ENCODE measurements at places on chromosomes 2 and 18.

DNA sequence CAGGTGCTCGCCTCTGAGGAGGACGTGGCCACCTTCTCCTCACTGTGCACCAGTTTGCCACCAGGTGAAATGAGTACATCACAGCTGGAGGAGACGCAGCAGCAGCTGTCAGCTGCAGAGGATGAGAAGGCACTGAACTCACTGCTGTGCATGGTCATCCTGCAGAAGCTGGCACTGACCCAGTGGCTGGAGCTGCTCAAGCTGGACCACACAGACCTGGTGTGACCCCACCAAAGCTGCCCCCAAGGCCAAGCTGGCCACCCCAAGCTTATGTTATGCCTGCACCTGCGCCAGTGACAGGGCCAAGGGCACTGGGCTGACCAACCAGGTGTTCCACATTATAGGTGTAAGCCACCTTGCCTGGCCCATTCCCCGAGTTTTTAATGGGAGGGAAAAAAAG is 19.3 kb downstream of the CLK1 start:
- no peak for DNase-seq

DNA sequence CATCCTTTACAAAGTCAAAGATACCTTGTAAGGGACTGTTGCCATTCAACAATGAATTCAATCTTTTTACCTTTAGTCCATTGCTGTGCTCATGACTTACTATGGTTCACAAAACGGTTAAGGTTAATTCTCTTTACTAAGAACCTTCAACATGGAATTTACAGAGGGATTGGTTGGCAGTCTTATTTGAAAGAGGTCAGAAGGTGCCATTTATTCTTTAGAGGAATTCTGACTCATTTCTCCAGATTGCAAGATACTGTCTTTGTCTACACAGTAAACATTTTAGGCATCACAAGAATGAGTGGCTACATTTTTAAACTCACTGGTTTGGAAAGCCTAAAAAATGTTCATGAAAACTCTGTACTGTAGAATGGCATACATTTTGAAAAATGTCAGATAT is 17.4 kb downstream of the KCNH7 start:
- no peak for DNase-seq

DNA sequence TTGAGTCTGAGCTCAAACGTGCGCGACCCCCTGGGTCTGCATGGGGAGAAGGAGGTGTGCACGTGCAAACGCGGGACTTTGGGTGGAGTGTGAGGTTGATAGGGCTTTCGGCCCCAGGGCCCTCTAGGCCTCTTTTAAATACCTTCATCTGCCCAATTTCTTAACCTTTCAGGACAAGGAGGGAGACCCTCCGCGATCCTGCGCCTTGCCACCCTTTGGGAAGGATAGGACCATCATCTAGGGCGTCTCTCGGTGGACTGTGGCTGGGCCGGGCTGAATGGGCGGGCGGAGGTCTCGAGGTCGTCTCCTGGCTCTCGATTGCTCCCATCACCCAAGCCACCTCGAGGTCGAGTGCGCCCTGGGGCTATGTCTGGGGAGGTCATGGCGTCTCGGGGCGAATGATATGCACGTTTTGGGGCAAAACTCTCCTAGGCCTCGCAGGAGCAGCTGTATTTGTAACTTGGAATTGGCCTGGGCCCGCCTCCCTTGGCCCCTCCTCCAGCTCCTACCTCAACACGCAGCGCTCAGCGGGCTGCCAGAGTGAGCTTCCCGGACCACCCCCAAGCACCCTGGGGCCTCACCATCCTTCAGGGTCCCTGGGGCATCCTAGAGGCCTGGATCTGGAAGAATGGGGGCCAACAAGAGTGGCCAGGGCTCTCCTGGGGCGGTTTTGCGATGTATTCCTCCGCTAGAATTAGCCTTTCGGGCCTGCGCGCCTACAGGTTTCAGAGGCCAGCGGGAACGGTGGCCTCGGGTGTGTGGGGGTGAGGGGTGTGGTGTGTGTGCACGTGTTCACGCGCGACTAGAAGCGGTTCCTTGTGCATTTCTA is 8.7 kb upstream of the SIX3 start:
- no peak for DNase-seq

- no peak for DNase-seq
Measured at GRCh38 chr2:114661971-114662939, 219.8 kb downstream of the DPP10 start.

GRCh38 chr2:10140841-10141610 is 18.5 kb downstream of the RRM2 start:
- DNase-seq = no peak

- no peak for DNase-seq
Measured at GRCh38 chr2:68125821-68126220, 31.9 kb upstream of the PNO1 start.

Data from NCI-H446 (cell line).